ENCODE measurements at places on chromosomes 3 and 15.

DNA sequence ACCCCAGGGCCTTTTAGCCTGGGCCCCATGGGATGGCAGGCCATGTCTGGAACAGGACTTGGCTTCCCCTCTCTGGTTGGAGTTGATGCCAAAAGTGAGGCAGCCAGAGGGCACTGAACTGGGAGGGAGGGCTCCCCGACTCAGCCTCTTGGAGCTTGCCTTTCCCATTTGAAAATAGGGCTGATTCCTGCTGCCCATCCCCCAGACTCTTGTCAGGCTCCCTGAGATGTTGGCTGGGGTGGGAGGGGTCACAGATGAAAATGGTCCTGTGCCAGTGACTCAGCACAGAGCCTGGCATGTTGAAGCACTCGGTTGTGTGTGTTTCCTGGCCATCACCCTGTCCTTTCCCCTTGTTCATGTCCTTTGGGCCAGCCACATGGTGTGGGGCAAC is 6.6 kb downstream of the PPCDC start:
- DNase-seq: no peak

DNA sequence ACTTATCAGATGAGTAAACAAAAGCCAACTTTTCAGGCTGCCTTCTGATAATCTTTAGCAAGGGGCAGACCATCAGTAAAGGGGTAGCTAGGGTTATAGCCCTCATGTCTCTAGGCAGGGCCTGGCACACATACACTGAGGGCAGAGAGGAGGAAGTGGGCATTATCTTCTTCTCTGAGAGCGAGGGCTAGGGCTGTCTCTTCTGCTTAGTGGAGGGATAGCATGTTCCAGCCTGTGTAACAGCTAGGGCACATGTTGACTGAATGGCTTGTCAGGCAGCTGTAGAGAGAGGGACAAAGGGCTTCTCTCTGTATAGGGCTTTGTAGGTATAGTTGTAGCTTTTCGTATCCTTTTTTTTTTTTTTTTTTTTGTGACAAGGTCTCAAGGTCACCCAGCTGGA is 17.8 kb downstream of the CRTC3 start:
- no peak for DNase-seq

- DNase-seq: no peak
These were observed 24.5 kb downstream of the RASA2 start for GRCh38 chr3:141511361-141511760.

GRCh38 chr15:58524247-58524646 is 92.5 kb downstream of the LIPC start:
- DNase-seq: no peak

DNA sequence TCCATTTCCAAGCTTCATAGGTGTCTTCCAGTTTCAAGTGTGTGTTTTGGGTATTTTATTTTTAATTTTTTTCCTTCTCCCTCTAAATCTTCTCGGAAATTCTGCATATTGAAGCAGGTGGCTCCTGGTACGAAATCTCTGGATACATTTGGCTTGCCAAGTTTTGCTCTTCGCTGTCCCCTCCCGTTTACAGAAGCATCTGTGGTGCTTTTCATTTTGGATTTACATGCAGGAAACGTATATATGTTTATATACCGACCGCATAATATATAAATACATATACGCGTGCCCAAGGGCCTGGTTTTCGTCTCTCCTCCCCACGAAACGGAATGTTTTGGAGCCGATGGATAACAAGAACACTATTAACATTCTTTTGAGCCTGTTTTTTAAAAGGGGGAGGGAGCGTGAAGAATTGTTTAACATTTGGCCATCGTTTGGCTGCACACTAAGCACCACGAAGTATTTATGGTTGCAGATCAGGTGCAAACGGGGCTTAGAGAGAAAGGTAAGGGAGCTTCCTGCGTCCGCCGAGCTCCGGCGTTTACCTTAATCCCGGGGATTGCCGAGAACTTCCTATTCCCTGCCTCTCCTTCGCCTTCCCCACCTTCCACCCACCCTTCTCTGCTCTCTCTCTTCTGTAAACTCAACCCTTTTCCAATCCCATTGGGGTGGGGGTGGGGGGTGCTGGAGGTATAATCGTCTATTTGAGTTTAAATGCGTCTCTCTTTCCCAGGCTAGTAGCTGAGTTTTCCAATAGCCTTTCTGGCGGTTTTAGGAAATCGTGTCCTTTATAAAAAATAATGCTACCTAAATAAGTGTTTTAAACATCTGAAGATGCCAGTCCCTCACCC is 1.1 kb upstream of the NLGN1 start:
- no peak for DNase-seq

- no peak for DNase-seq
These were observed 1.0 kb downstream of the ZFAND6 start for GRCh38 chr15:80060356-80061006.

DNA sequence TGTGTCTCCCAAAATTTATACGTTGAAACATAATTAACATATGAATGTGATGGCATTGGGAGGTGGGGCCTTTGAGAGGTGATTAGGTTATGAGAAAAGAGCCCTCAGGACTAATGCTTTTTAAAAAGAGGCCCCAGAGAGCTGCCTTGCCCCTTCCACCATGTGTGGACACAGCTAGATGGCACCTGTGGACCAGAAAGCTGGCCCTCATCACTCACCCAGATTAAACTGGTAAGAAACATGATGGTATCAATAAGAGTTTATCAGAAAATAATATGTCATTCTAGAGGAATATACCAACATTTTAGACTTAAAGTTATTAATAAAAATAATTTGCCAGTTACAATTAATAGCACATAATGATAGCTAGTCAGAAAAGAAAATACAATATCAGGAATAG is 25.2 kb upstream of the FAN1 start:
- no peak for DNase-seq

DNA sequence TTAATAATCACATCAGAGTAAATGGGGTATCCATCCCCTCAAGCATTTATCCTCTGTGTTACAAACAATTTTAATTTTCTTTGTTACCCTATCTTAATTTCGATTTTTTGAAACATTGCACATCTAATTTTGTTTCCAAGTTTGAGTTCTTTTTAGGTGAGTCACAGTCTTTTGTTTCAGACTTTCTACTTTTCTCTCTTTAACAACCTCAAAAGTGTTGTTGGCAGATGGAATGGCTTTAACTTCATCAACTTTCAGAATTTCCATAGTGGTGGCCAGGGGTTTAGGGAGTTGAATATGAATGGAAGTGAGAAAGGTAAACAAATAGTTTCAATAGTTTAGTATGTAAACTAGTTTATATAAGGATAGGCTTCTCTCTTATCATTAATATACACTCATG is 223.0 kb upstream of the MLF1 start:
- no peak for DNase-seq

DNA sequence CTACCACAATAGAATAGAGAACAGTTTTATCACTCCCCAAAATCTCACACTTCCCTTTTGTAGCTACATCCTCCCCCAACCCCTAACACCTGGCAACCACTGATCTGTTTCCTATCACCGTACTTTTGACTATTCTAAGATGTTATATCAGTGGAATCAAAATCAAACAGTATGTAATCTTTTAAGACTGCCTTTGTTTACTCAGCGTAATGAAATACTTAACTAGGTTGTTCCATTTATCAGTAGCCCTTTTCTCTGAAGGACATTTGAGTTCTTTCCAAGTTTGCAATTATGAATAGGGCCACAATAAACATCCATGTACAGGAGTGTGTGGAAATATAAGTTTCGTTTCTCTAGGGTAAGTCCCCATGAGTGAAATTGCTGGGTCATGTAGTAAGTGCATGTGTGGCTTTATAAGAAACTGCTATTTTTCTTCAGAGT is 372.3 kb downstream of the SV2B start:
- no peak for DNase-seq

DNA sequence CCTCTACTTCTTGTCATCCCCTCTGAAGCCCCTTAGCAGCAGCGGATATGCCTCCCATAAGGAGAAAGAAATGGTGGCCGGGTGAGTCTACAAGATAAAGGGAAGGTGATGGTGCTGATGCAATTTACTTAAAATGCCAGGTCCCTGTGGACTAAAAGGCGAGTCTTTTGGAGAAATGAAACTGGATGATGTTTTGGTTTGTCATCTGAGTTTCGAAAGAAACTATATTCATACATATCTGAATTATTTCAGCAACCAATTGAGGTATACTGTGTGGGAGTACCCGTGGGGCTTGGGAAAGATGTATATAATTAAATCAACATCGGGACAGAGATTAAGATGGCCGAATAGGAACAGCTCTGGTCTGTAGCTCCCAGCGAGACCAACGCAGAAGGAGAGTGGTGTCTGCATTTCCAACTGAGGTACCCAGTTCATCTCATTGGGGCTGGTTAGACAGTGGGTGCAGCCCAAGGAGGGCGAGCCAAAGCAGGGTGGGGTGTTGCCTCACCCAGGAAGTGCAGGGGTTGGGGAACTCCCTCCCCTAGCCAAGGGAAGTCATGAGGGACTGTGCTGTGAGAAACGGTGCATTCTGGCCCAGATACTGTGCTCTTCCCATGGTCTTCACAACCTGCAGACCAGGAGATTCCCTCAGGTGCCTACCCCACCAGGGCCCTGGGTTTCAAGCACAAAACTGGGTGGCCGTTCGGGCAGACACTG is 210.6 kb upstream of the CHRM5 start:
- no peak for DNase-seq

- DNase-seq: peak; percentile 39
These were observed 29.9 kb upstream of the LRTM1 start for GRCh38 chr3:54957711-54958110.
